GM10248 (cell line): ENCODE measurements at places on chromosomes 6 and 20.

GRCh38 chr6:110635096-110635495 is 158.7 kb upstream of the SLC22A16 start:
- DNase-seq, result no peak

- DNase-seq, result no peak
These were observed 57.5 kb downstream of the SYNJ2 start for GRCh38 chr6:158039178-158039557.

DNA sequence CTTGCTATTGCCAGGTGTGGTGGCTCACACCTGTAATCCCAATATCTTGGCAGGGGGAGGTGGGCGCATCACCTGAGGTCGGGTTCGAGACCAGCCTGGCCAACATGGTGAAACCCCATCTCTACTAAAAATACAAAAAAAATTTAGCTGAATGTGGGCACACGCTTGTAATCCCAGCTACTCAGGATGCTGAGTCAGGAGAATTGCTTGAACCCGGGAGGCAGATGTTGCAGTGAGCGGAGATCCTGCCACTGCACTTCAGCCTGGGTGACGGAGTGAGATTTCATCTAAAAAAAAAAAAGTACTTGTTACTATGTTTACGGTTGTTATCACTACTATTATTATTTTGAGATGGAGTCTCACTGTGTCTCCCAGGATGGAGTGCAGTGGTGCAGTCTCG is 3.0 kb downstream of the PPT2 start:
- DNase-seq, result no peak

DNA sequence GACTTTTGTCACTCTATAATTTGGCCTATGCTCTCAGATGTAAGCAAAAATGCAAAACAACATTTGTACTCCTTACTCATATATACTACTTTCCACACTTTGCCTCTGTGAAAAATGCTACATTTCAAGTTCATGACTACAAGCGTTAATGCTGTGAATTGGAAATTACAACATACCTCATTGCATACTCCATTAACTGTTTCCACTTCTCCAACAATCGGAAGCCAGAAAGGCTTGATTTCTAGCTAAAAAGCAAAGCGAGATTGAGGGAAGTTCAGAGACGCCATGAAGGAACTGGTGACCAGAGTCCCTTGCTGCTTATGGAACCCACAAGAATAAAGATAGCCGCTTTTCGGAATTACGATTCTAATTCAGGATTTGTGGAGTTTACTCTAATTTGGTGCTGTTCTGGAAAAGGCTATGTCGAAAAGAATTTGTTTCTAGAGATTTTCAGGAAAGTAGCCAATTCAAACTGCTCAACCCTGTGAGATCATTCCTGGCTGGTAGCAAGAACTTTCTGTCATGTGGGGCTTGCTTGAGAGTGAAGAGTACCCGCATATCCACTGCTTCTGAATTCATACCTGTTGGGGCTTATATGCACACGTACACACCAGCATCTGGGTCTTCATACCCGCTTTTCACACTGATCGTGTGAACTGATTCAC is 98.0 kb upstream of the CITED2 start:
- DNase-seq, result no peak

- DNase-seq, result no peak
These were observed 14.2 kb downstream of the FARS2 start for GRCh38 chr6:5275497-5275896.

DNA sequence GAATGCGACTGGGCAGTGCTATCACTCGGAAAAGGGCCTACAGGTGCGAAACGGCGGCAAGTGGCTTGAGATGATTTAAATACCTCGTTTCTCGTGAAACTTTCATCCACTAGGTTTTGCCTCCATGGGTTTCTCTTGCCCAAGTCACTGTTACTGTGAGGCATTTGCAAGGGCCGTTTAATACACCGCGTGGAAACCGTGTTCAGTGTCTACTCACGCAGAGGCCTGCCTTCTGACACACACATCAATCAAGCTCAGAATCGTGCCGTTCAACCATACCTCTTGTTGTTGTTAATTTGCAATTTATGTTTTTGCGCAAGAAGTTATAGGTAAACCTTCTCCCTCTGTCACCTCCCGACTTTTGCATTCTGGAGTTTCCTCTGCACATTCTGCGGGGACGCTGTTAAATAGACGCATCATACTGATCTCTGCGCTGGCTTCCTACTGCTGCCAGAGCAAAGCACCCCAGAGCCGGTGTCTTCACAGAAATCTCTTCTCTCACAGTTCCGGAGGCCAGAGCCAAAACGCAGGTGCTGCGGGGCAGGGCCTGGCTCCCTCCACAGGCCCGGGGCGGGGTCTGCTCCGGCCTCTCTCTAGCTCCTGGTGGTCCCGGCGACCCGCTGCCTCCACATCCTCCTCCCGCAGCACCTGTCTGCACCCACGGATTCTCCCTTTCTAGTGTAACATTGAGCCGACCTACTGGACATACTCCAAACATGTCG is 251.4 kb downstream of the SMOC2 start:
- DNase-seq, result no peak

- no peak for DNase-seq
These were observed 71.4 kb upstream of the BACH2 start for GRCh38 chr6:90368001-90368400.

GRCh38 chr6:75812560-75812959 is 63.5 kb downstream of the MYO6 start:
- no peak for DNase-seq

DNA sequence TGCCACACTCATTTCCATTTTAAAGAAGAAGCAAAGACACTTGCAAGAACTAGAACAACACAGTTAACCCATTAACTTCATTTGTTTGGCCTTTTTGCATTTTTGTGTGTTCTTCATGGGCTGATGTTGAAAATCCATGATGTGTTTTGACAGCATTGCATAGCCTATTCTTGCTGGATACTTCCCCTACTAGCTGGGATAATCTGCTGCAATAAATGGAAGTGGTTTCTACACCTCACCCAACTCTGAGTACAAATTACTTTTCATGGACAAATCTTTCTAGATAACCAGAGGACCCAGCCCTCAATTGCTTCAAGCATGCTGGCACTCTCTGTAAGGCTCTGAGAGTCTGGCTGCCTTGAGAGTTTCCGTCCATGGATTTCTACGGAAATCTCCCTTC is 26.5 kb downstream of the CST9L start:
- DNase-seq, result no peak

- DNase-seq, result no peak
These were observed 313.7 kb upstream of the TBX18 start for GRCh38 chr6:85078058-85078457.

GRCh38 chr6:168706471-168707177 is 265.6 kb downstream of the SMOC2 start:
- DNase-seq, result no peak

DNA sequence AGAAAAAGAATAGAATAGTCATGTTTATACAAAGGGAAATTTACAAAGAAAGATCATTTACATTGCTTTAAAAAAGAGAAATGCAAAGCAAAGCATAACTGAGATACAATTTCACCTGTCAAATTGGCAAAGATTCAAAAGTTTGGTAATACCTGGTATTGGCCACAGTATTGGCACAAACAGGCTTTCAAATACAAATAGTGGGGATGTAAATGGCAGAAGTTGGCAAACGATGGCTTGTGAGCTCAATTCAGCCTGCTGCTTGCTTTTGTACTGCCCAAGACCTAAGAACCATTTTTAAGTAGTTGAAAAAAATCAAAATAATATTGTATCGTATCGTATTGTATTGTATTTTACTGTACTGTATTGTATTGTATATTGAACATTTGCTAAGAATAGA is 194.5 kb upstream of the JAG1 start:
- DNase-seq, result no peak

GRCh38 chr6:165729307-165729936 is 66.4 kb upstream of the PDE10A start:
- DNase-seq, result peak; percentile 66

DNA sequence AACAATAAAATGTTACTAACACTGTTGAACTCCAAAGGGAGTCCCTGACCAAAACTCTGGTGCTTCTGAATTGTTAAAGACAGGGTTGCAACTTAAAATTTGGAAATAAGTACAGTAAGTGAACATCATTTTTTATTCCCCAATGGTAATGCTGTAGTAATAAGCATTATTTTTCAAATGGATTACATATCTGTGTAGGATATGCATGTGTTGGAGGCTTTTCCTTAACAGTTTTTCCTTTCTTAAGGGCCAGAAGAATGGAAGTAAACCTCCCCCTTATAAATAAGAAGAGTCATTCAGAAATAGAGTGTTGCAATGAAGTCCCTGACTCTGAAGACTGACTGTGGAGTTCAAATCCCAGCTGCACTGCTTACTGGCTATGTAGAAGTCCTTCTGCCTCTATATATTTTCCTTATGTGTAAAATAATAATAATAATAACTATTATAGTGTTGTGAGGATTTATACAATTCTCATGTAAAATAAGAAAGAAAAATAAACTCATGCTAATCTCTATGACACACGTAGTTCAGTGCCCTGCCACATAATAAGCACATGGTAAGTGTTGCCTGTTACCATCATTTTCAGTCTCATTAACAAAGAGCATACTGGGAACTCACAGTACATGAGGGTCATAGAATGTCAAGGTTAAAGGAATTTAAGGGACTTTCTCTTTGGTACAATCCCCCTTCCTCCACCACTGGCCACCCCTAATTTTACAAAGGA is 129.8 kb upstream of the SMLR1 start:
- no peak for DNase-seq

DNA sequence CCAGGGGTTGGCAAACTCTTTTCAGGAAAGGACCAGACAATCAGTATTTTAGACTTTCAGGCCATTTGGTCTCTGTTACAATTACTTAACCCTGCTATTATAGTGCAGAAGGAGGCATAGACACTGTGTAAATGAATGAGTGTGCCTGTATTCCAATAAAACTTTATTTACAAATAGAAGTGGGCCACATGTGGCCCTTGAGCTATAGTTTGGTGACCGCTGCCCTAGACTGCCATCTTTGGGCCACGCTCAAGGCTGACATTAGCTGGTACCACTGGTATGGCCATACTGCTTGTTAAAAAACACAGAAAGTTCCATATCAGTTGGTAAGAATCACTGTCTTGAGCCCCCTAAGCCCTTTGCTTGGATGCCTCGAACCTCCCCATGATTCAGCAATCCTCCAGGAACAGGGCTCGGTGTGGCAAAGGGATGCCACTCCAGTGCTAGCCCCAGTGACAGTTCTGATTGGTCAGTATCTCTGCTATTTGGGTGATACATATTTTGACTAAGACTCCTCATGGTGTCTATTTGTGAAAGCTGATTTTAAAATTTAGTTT is 23.3 kb upstream of the SNRNP48 start:
- DNase-seq, result no peak

DNA sequence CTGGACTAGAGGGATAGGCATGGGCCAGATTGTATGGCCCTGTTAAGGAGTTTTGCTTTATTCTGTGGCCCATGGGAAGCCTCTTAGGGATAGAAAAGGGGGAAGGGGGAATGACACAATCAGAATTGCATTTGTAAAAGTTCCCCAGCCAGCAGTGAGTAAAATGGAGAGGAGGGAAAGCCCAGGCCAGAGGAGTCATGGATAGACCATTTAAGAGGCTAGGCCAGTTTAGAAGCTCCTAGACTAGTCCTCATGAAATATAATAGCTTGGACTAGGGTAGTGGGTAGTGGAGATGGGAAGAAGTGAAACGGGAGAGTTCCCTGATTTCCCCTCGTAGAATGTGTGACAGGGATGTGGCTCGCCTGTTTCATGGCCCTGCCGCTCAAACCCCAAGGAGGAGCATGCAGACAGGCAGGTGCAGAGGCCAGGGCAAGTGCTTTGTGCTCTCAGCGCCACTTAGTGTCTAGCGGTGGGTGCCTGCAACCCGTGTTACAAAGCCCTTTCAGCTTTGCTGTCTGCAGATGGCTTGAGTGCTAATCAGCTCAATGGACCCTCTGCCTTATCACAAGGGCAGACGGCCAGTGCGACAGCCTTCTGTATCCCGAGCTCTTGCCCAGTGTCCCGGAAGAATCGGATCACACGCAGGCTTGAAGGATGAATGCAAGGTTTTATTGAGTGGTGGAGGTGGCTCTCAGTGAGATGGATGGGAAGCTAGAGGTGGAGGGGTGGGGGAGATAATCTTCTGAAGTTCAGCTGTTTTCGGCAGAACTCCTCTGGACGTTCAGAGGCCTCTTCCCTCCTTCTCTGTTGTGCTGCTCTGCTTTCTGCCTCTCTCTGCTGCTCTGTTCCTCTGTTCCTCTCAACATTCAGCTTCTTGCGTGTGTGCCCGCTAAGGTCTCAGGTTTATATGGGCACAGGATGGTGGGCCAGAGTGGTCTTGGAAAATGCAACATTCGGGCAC is 141.1 kb downstream of the CEP57L1 start:
- peak; percentile 38 for DNase-seq

GRCh38 chr6:154622618-154623336 is 110.4 kb upstream of the SCAF8 start:
- no peak for DNase-seq

DNA sequence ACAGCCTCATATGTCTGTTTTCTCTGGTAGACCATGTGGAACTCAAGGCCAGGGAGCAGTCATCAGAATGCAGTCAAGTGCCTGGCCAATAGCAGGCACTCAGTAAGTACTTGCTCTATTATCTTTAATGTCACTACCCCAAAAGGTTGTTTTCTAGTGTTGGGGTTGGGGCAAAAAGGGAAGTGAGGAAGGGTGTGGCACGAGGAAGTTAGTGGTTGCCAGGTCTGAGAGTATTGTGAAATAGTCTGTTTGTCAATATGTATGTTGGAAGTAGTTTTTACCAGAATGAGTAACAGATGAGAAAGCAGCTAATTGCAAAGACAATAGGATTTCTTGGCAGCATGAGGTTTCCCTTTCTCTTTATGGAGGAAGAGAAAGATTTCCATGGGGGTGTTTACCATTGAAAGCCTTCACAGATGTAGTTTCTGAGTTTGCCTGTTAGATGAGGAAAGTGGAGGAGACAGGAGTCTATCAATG is 59.5 kb upstream of the ARMH2 start:
- peak; percentile 24 for DNase-seq

GRCh38 chr6:3363296-3364025 is 93.4 kb downstream of the SLC22A23 start:
- no peak for DNase-seq

- DNase-seq, result no peak
These were observed 357.5 kb upstream of the RNF217 start for GRCh38 chr6:124604719-124605118.

GRCh38 chr6:118122801-118123200 is 215.7 kb downstream of the SLC35F1 start:
- DNase-seq, result no peak

DNA sequence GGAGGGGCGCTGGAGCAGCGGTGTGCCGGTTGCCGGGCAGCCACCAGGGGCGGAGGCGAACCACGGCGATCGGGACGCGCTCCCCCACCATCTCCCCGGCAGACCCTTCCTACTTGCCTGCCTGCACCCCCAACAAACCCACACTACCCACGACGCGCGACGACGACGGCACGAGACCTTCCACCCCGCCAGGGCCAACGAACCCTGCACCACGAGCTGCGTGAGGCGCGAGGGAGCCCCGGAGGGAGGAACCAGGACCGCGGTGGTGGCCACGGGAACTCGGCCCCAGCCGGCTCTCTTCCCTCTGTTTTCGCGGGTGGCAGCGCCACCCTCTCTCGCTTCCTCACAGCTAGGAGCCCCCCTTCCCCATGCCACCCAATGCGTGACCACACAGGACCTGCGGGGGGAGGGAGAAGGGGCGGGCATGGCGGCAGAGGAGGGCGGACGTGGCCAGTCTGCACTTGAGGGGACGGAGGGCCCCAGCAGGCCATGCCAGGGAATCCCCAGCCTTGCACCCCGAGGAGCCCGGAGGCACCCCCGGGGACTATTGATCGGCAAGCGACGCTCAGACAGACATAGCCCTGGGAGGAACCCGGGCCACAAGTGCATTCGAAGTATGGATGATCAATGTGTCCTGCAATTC is 1516.4 kb upstream of the DEFB115 start:
- no peak for DNase-seq
